ENCODE measurements at places on chromosomes 13 and 19.
A peak's percentile ranks its signal among the peaks of the same experiment; 100 is the strongest.

- peaks cover 33% of the 10 kb centered on the region for H3K27me3 ChIP-seq
- no peak for DNase-seq
- H3K36me3 ChIP-seq: no peaks in the 10 kb centered on the region
- no peak overlapping the region for H3K27ac ChIP-seq
These were observed 51.1 kb downstream of the HSPH1 start for GRCh38 chr13:31110617-31111016.

GRCh38 chr19:21626091-21626490 is 120.7 kb downstream of the ZNF429 start:
- no peaks in the 10 kb centered on the region for H3K27me3 ChIP-seq
- H3K4me3 ChIP-seq: no peak overlapping the region
- no peaks in the 10 kb centered on the region for H3K36me3 ChIP-seq
- no peak overlapping the region for H3K27ac ChIP-seq
- no peaks in the 10 kb centered on the region for H3K4me1 ChIP-seq

DNA sequence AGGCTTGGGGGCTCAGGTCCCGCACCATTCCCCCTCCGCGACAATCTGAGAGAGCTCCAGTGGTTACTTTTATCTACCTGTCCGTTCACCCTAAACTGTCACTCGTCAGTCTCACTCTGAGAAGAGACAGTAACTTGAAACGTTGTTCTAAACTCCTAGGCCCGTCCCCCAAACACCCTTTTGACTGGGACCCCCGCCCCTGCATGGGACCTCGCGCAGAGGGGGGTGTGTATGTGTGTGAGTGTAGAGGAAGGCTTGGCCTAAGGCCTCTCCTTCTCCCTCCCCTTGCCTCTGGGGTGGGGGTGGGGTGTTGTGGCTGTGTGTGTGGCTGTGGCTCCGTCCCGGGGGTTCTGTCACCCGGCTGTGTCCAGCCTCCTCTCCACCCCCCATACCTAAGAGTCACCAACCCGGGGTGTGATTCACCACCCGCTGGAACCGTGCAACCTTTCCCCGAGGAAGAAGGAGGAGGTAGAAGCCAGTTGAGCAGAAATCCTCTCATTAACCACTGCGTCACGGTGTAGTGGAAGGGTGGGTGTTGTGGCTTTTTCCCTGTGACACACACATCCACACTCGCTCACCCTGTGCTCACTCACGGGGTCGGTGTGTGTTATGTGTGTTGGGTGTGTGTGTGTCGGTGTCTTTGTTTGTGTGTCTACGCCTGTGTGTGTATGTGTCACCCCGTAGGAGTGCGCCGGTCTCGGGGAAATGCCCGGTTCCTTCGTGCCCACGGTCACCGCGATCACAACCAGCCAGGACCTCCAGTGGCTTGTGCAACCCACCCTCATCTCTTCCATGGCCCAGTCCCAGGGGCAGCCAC is 2.4 kb downstream of the FOSB start:
- DNase-seq: peak; percentile 59
- peak overlapping the region; percentile 99 for H3K27ac ChIP-seq
- peak overlapping the region; percentile 86 for H3K4me3 ChIP-seq
- peaks cover 15% of the 10 kb centered on the region for H3K27me3 ChIP-seq
- H3K36me3 ChIP-seq: peaks cover 96% of the 10 kb centered on the region
- peaks cover 30% of the 10 kb centered on the region for H3K4me1 ChIP-seq

- peaks cover 28% of the 10 kb centered on the region for H3K27me3 ChIP-seq
- H3K36me3 ChIP-seq: no peaks in the 10 kb centered on the region
- DNase-seq: no peak
- H3K27ac ChIP-seq: no peak overlapping the region
- H3K4me1 ChIP-seq: no peaks in the 10 kb centered on the region
- H3K4me3 ChIP-seq: no peak overlapping the region
These were observed 88.8 kb downstream of the ING1 start for GRCh38 chr13:110802260-110802659.

DNA sequence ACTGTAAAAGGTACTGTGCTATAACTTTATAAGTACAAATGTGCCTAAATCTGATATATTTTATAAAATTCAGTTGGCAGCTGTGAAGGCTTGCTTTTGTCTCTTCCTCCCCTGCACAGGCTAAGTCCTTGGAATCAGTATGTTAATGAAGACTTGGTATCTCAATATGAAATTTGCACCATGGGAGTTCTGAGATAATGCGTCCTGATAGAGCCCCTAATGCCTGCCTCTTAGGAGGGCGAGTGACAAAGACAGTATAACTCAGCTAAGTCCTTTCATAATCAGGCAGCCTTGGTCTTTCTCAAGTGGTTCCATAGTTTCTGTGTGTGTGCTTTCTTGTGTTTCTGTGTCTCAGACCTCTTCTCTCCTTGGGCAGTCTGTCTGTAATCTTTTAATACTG is 14.7 kb downstream of the LRCH1 start:
- no peaks in the 10 kb centered on the region for H3K36me3 ChIP-seq
- no peak overlapping the region for H3K4me3 ChIP-seq
- no peaks in the 10 kb centered on the region for H3K4me1 ChIP-seq
- DNase-seq: no peak

DNA sequence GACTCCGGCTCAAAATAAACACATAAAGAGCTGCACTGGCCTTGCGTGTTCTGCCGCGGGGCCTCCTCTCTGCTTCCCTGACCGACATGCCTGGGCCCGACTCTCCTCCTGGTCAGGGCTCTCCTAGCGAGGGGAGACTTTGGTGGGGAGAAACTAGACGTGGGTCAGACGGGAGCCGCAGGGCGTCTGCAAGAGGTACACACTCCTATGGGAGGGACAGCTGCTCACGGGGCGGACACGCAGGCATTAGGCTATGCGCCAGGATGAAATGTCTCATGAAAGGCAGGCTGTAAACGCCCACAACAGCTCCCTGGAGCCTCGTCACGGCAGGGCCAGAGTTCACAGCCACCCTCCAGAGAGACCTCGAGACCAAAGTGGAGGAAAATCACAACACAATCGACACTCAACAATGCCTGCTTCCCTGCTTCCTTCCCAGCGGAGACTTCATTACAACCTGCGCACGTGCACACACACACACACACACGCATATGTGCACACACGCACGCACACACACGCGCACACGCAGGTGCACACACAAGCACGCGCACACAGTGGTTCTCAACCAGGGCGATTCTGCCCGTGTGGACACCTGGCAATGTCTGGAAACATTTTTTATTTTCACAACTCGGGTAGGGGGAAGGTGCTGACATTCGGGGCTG is 5.8 kb downstream of the SLC39A3 start:
- H3K36me3 ChIP-seq: peaks cover 1% of the 10 kb centered on the region
- peaks cover under 1% of the 10 kb centered on the region for H3K27me3 ChIP-seq
- no peak overlapping the region for H3K27ac ChIP-seq
- no peak overlapping the region for H3K4me3 ChIP-seq
- H3K4me1 ChIP-seq: no peaks in the 10 kb centered on the region
